Mammary epithelial cell (primary cell): ENCODE measurements at places on chromosomes 1 and 21.

DNA sequence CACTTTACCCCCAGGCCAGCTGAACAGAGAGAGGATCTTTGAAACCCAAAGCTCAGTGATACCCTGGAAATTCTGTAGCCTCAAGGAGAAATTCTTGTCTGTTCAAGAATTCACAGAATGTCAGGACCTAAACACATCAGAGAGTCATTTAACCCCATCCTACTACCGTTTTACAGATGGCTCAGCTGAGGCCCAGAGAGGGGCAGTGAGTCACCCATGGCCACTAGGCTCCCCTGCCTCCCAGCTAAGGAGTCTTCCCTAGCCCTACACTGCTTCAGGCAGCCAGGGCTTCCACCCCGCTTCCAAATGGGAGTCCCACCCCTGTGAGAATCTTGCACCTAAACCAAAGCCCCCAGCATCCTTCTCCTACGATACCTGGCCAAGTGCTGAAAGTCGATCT, 28.3 kb downstream of the VWA5B1 start:
- no peak for DNase-seq

GRCh38 chr1:77900687-77901293, 12.4 kb downstream of the NEXN start:
- DNase-seq: peak; percentile 48

GRCh38 chr1:26767714-26768113, 20.0 kb upstream of the PIGV start:
- no peak for DNase-seq

- DNase-seq: peak; percentile 12
These were observed 87.4 kb upstream of the KIF1B start for GRCh38 chr1:10122926-10123325.

- no peak for DNase-seq
These were observed 516.7 kb downstream of the NPHP4 start for GRCh38 chr1:5475572-5475971.

DNA sequence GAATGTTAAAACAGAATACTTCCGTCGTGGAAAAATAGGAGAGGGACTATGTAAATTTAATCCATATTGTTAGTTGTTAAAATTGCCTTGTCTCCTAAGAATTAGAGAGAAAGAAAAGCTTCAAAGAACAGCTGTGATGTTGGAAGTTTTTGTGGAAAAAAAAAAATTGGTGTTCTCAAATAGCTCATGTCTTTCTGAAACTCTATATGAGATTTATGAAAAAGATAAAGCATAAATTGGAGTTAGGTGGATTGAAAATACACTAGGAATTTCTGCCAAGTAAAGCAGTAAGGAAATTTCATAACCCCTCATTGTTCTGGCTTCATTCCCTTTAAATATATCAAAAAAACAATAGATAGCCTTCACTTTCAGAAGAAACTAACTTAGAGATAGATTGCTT, 274.0 kb upstream of the ADAMTS5 start:
- DNase-seq: no peak

DNA sequence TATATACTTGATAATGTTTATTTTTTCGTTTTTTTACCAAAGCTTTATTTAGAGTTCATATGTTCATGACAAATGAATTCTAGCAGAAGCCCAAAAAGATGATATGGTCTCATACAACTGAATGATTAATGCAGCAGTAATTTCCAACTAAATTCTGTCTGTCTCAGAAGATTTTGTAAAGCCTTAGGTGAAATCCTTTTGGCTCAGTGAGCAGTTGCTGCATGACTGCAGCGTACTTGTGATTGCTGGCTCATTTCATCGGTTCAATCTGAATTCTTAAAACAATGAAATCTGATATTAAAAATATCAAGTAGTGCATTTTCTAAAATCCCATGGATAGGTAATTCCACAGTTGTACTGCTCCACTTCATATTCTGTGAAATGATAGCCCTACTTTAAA, 73.2 kb downstream of the AK5 start:
- DNase-seq: no peak

DNA sequence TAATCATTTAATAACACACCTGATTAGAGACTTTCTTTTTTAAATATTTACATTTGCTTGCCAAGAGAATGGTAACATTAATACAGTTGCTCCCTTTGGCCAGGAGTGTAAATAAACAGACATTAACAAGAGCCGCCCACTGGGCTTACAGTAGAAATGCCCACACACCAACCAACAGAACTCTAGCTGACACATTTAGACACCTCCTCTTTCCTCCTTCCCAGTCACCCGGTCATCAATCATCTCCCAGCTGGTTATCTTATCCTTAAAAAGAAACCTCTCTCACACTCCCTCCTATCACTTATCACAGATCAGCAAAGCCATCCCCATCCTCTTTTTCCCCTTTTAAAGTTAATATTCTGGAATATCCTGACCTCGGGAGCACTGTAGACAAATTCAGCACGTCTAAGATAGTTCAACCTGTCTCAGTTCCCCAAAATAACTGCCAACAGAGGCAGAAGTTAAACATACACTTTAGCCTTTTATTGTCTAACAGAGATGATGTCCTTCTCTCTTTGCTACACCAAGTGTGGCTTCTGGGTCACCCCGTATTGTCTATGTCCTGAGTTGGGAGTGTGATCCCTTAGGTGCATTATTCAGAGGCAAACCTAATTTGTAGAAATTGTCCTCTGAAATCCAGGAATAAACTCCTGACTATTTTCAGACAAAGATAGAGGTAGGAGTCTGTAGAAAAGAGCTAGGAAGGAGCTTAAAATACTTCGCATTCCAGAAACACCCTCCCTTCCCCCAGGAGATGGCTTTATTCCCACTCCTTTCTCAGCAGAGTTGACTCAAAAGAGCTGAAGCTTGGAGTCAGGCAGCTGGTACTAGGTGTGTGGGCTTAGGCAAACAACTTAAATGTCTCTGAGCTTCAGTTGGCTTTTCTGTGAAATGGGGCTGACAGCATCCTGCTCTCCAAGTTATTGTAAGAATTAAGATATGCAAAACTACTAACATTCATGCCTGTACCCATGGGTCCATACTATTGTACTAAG, 8.8 kb downstream of the MYCL start:
- peak; percentile 64 for DNase-seq

DNA sequence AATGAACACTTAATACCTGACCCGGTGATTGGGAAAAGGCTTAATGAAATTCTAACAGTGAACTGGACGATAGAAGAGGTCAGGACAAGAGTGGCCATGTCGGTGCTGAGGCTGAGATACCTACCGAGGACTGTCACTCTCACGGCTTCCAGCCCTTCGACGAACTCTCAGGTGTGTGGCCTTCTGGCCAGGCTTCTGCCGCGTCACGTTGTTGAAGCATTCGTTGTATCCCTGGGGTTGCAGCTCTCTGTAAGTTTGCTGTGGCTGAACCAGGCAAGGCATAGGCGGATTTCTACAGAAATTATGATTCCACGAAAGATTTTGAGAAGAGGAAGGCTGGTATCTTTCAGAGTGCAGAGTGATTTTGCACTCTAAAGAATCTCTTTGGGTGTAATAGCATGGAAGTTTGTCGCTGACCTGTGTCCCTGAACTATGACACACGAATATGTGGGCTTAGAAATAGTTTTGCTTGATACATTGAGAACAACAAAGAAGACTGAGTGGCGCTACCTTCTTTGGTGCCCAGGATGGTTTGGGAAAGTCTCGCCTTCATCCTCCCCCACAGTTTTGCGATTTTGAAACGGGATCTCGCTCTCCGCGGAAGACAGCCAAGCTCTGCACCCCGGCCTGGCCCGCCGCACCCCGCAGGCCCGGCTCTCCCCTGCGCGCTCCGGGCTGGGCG, 403 bp upstream of the EPHX4 start:
- no peak for DNase-seq

GRCh38 chr1:4656533-4657140, 2.2 kb downstream of the AJAP1 start:
- DNase-seq: no peak

GRCh38 chr1:31387612-31388011, 14.7 kb upstream of the FABP3 start:
- no peak for DNase-seq

DNA sequence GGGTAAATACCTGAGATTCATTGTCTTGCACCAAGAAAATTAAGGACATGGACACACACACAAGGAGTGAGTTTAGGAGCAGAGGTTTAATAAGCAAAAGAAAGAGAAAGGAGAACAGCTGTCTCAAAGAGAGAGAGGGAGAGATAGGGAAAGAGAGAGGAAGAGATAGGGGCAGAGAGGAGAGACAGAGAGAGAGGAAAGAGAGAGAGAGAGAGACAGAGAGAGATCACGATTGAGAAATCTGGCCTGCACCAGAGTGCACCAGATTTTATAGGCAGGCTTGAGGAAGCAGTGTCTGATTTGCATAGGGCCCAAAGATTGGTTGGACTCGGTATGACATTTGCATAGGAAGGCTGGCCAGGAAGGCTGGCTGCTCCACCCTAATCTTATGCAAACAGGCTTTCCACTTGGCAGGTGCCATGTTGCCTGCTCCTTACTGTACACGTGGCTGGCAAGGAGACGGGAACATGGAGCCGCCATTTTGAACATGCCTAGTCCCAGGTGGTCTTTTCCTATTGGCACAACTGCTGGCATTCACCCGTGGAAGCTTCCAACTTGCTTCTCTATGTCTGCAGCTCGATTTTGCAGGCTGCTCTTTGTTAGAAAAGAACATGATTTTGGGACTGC, 419.9 kb downstream of the ZP4 start:
- peak; percentile 1 for DNase-seq

GRCh38 chr1:231940116-231940515, 313.5 kb downstream of the DISC1 start:
- no peak for DNase-seq

DNA sequence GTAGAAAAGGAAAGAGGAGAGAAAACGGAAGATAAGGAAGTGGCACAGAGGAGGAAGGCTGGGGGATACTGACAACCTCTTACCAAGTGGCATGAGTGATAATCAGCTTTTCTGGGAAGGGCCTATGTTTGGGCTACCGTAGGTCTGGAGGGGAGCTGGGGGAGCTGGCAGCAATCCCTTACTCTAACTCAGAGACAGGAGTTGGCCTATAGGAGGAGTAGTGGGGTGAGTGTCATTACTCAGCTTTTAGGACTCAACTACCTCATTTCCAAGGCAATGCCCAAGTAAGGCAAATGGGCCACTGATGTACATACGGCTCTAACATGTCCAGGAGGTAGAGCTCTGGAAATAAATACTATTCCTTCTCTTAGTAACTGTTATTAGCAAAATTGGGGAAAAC, 48.7 kb upstream of the DMRTA2 start:
- no peak for DNase-seq

DNA sequence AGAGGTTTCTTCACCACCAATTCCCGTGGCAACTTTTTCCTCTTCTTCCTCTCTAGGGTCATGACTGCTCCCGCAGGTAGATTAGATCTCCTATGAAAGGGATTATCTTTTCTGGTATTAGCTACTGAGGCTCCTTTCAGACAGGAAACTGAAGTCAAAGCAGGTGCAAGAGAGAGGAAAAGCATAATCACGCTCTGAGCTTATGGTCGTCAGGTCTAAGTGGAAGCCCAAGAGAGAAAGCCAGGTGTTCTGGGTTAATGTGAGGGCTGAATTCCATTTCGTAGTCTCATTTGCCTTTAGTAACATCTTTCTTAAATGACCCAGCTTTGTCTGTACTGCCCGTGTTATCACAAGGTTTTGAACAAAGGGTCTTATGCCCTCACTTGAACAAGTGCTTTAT, 8.3 kb upstream of the MAP3K21 start:
- DNase-seq: no peak

DNA sequence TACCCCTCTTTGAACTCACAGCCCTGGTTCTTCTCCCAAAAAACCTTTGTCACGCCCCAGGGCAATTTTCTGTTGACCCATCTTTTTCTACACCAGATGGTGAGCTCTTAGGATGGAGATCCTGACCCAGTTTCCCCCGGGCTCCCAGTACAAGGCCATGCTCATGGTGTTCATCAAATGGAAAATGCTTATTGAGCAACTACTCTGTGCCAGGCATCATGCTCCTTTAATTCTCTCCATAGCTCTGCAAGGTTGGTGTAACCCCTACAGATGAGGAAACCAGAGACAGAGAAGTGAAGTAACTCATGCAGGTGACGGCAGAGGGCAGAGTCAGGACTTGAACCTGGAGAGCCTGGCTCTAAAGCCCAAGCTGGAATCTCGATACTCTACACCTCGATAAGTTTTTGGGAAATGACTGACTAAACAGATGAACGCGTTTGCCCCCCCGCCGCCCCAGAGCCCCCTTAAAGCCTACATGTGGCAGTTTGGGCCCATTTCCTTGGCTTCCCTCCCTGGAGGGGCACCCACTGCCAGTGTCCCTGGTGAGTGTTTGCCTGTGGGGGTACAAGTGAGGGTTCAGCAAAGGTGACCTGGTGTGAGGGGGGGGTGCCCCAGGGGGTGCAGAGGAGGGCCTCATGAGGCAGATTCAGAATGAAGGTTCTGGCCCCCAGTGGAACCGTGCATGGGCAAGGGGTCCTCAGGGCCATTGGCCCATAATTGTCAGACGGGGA, 30.2 kb upstream of the RUNX3 start:
- DNase-seq: no peak

DNA sequence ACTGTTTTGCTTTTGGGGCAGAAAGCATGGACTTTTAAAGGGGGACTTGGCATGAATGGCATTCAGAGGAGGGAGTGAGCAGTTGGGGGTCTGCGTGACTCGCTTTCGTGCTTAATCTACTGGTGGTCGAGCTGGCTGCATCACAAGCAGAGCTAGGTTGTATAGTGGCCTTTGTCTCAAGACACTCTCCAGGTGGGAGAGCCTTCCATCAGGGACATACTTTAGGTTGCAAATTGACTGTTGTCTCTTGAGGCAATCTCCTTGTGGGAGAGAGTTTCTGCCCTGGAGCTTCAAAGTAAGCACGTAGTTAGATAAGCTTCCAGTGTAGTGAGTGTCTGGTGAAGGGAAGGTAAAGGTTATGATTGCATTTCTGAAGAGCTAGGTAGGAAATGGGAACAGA, 93.9 kb downstream of the C1orf21 start:
- DNase-seq: no peak
